ENCODE measurements at places on chromosomes 2 and 18.
A peak's percentile ranks its signal among the peaks of the same experiment; 100 is the strongest.

DNA sequence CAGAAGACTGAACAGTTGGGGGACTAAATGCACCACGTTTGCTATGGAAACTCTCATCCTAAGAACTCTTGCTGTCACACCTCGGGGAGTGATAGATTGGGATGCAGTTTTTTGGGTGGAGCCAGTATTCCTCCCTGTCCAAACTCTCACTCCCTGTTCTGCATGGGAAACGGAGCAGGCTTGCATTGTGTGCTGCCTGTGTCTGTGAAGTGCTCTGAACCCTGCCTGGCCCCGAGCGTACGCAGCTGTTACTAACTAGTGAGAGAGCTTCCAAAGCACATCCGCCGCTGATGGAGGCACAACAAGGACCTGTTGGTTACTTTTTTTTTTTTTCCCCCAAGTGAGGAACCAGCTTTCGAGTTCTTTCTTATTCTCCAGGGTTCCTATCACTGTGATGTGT, 195.5 kb downstream of the ANAPC1 start:
- DNase-seq, result no peak

- no peak for DNase-seq
Measured at GRCh38 chr2:191217580-191217979, 27.6 kb upstream of the MYO1B start.

- no peak for DNase-seq
Measured at GRCh38 chr2:216399621-216400020, 12.7 kb upstream of the SMARCAL1 start.

- no peak for DNase-seq
Measured at GRCh38 chr2:212154477-212154878, 384.1 kb downstream of the ERBB4 start.

DNA sequence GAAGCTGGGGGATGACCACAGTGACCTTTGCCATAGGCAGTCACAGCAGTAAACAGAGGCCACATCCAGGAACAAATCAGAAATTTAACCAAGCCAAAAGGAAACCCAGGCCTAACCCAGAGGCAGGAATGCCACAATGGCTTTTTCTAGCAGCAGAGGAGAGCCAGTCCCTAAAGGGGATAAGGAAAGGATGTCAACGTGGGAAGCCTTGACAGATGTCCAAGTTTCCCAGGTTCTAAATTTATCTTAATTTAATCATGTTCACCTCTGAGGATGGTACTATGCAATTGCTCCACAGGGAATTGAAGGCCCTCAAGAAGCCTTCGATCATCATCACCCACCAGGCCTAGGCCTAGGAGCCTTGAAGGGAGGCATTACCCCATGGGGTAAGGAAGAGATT, 374.7 kb downstream of the TNS1 start:
- DNase-seq, result no peak

- no peak for DNase-seq
Measured at GRCh38 chr2:13524492-13524891, 807.8 kb downstream of the TRIB2 start.

DNA sequence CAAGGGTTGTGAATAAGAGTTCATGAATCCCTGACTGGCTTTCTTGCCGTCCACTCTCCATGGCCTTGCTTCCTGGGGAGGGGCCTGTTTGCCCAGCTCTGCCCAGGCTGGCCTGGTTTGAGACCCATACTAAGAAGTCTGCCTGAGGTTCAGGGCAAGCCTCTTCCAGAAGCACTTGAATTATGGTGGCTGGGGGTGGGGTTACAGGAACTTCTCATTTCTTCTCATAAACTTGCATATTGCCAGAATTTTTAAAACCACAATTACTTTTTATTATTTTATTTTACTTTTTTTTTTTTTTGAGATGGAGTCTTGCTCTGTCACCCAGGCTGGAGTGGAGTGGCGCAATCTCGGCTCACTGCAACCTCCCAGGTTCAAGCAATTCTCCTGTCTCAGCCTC, 42.0 kb downstream of the GORASP2 start:
- no peak for DNase-seq

GRCh38 chr2:32119161-32119560, 46.5 kb upstream of the SLC30A6 start:
- DNase-seq, result no peak

GRCh38 chr2:170282851-170283250, 104.9 kb downstream of the MYO3B start:
- no peak for DNase-seq

DNA sequence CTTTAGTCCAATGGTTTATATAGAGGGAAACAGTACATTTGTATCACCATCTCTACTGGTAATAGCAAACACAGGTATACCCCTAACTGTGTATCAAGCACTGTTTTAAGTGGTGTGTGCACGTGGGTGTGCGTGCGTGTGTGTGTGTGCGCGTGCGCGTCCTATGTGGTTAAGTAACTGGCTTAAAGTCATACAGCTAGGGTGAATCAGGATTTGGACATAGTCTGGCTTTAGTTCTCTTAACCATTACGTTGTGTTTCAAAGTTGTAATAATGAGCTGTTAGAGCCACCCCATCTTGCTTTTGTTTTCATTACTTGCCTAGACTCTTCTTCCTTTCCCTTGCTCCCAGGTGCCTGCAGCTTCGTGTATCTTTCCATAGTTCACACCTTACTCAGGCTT, 2.1 kb downstream of the HADHB start:
- DNase-seq, result no peak

DNA sequence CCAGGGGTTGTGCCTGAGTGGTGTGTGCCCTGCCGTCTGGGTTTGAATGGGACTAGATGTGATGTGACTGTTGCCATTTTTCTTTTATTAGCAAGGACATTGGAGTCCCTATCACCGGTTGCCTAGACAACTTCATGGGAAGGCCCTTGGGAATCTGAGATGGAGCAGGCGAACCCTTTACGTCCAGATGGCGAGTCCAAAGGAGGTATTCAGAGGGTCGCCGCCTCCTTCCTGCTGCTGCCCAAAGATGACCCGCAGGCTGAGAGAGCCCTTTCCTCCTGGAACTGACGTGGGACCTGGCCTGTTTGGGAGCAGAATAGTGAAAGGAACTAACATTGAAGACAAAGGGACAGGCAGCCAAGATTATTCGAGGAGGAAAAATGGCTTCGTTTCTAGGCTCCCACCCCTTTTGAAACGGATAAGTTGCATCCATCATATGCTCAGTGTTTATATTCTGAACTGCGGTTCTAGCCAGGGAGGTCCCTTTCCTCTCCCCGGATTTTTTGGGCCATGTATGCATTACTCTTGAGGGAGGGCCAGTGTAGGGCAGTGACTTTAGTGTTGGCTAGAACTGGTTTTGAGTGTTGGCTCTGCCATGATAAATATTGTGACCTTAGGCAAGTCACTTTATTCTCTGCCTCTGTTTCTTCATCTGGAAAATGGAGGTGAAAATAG, 673 bp downstream of the CENPO start:
- no peak for DNase-seq

GRCh38 chr2:17195016-17195415, 323.2 kb downstream of the RAD51AP2 start:
- DNase-seq, result no peak

GRCh38 chr2:224909885-224910573, 132.2 kb downstream of the DOCK10 start:
- DNase-seq, result no peak

DNA sequence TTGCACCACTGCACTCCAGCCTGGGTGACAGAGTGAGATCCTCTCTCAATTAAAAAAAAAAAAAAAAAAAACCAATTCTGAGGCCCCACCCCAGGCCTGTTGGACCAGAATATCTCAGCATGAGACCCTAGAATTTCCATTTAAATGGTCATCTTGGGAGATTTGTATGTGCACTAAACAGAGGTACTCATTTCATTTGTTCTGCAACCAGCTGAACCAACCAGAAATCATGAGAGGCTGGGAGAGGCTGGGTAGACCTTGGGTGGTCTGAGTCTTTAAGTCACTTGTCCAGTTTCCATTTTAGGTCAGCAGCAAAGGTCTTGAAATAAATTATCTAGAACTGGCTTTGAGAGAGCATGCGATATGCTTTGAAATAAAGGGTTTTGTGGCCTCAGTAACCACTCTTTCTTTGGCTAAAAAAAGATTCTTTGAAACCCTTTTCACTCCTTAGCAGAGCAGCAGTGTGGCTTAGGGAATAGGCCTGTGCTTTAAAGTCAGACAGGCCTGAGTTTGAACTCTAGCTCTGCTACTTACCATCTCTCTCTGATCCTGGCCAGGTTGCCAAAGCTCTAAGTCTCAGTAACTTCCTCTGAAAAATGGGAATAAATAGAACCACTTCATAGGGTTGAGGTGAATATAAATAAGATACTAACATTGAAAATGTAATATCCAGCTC, 52.6 kb downstream of the QPCT start:
- no peak for DNase-seq

DNA sequence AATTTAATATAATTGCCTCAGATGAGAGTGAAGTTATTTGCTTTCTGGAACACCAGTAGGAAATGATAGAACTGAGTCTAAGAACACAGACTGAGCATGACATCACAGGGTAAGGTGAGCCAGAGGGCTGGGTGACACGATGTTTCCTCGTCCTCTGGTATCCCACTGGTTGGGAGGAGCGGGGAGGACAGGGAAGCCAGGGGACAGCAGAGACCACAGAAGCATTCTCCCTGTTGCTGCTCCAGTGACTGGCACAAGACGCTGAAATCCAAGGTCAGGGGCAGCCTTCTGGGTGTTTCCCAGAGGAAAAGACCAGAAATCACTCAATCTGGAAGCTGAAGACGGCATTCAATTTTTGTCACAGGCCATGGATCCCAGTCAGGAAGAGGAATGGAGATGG, 363.4 kb upstream of the SOX11 start:
- no peak for DNase-seq

GRCh38 chr2:170814533-170815230, 2.0 kb upstream of the GAD1 start:
- DNase-seq, result no peak

DNA sequence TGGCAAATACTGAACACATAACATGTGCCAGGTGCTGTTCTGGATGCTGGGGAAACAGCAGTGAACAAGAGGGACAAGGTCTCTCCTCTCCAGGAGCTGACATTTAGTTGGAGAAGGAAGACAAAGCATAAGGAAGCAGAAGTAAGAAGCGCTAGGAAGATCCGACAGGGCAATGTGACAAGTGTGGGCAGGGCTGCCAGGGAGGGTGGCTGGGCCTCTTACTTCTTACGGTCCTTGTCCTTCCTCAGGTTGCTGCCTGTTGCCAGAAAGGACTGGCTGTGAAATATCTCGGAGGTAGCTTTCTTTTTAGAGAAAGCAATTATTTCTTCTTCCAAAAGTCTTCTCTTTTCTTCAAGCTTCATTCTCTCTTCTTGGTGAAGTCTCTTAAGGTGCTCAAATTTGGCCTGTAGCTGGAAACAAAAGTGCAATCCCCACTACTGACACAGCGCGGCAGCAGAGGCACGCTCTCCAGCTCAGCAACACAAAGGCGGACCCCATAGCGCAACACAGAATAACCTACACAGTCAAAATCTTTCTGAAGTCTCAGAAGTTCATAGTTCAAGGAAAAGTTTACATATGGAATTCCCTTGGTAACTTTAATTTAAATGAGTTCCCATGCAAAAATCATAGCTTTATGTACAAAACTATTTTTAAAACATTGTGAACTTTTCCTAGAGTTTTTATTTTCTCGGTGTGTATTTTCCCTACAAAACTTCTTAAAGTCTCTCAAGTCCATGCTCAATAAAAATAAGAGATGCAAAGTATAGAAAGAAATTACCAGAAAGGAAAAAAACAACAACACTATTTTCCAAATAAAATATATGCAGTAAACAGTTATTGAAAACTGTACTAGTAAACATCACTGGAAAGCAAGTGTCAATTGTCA, 67.7 kb downstream of the SEPTIN10 start:
- peak; percentile 81 for DNase-seq

GRCh38 chr2:236747426-236747825, 177.8 kb downstream of the ACKR3 start:
- DNase-seq, result no peak

DNA sequence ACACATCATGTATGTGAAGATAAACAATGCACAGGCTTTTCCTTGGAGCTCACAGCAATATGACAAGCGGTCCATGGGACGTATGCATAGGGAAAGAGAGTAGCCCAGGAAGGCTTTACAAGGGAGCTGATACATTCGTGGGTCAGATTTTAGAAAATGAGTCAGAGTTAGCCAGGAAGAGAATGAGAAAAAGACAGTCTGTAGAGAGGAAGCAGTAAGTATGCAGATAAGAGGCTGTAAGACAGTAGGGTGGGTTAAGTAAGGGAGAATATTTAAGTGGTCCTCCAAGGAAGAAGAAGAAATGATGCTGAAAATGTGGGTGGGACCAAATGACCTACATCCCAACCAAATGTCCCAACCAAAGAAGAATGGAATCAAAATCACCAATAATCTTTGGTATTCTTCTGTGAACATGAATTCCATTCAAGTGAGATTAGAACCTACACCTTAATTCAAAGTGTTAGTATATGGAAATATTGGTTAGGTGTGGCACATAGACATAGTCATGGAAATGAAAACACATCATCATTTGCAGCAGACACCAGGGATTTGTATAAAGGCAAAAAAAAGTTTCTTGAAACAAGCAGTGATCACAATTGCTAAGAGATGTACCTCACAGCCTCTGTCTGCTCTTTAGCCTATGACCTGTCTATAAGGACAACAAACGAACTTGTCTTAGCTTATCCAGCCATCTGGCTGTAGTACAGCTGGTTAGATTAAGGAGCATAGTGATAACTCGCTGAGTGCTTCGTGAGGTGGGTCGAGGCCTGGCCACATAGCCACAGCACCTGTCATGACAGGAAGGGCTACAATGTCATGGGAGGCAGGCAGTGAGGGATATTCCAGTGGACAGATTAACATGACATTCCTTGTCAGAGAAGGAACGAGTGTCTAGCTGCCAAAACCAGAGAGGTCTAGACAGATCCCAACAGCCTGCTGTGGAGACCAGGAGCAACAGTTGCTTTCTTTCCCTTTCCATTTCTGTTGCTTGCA, 133.6 kb downstream of the ALK start:
- DNase-seq, result no peak

GRCh38 chr2:174342686-174343342, 8.1 kb downstream of the SP9 start:
- no peak for DNase-seq

DNA sequence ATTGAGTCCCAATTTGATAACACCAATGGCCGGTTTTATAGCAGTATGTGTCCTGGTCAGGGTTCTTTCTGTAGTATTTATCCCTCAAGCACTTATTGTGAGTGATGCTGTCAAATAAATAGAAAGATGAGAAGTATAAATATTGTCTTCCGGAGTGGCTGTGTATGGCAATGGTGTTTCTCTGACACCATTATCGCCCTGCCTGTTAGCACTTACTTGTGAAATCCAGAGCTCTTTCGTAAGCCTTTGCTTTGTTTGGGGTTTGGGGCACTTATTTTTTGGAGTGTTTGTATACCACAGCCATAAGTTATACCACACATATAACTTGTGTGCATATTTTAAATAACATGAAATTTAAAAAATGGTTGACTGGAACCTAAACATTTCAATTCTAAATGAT, 29.3 kb downstream of the CD8B2 start:
- no peak for DNase-seq

- DNase-seq, result no peak
Measured at GRCh38 chr18:32735781-32736180, 37.0 kb downstream of the KLHL14 start.

All from Caco-2 (cell line).